Fibroblast of pulmonary artery (primary cell): ENCODE measurements at places on chromosomes 2 and 18.

GRCh38 chr2:63465633-63466032 is 122.6 kb downstream of the WDPCP start:
- peak; percentile 6 for DNase-seq

DNA sequence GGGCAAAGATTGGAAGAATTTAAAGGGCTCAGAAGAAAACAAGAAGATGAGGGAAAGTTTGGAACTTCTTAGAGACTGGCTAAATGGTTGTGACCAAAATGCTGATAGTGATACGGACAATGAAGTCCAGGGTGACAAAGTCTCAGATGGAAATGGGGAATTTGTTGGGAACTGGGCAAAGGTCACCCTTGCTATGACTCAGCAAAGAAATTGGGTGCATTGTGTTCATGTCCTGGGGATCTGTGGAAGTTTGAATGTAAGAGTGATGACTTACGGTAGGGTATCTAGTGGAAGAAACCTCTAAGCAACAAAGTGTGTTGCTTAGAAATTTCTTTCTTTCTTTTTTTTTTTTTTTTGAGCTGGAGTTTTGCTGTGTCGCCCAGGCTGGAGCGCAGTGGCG is 6.0 kb upstream of the IL1A start:
- no peak for DNase-seq

DNA sequence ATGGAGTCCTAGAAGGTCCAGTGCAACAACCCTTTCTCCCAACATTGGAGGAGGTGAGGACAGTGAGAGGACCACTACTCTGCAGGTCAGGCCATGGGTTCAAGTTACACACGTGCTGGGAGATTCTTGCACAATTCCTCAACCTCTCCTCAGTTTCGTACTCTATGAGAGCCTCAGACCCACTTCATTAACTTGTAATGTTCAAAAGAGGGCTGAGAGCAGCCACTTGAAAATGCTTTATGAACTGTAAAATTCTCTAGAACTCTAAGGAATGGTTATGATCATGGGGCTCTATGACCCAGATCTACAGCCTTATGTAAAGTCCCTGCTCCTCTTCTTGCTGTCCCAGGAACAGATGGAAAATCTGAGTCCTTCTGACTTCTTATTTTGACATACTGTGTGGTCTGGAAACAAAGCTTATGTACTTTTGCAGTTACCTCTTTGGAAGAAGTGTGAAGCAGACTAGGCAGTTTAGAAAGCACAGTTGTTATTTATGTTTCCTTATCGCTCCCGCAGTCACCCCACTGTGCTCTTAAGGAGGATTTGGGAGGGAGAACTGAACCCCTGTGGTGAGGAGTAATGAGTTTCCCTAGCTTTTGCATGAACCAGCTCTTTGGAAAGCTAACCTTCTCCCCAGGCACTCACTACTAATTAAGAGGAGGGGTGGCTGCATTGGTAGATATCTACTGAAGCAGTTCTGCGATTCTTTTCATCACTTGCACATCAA is 296.6 kb downstream of the LRRTM1 start:
- no peak for DNase-seq

DNA sequence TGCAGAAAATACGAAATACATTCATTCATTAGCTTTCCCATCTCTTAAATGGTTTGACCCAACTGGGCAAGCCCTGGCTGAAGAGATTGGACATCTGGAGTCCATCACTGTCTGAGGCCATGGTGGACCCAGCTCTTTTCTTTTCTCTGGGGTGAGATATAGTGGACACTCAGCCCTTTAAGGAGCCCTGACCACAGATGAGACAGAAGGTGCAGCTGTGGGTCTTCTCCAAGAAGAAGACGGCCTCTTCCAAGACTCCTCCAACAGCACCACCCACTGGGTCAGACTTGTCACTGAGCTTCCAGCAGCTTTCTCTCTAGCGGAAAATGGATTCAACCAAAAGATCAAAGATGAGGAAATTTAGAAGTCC is 27.2 kb downstream of the TWIST2 start:
- peak; percentile 40 for DNase-seq

DNA sequence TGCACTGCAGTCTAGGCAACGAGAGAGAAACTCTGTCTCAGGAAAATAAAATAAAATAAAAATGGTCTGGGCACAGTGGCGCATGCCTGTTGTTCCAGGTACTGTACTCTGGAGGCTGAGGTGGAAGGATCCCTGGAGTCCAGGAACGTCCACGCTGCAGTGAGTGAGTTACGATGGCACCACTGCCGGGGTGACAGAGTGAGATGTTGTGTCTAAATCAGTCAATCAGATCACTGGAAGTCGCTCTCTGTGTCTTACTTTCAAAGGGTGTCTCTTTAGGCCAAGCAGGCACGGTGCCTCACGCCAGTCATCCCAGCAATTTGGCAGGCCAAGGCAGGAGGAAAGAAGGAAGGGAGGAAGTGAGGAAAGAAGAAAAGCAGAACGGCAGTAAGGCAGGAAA is 112.2 kb upstream of the ANKRD30BL start:
- no peak for DNase-seq

DNA sequence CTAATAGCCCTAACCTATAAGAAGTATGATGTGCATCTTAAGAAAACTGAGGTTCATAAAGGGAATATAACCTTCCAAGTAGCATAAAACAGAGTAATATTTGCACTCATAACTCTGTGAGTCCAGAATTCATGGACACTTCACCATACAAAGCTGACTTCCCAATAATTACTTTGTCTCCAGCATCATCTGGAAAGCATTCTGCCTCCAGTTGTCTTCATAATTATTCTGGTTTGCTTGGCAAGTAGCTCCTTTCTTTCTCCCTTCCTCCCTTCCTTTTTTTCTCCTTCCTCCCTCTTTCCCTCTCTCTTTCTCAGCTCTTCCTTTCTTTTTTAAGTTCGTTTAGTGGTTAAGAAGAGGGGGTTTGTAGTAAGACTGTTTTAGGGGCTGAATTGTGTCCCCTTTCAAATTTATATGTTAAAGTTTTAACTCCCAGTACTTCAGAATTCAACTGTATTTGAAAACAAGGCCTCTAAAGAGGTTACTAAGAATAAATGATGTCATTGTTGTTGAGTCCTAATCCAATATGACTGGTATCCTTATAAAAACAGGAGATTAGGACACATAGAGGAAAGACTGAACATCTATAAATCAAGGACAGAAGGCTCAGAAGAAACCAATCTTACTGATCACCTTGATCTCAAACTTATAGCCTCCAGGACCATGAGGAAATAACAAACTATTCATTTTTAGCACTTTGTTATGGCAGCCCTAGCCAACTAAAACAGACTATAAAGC is 28.9 kb downstream of the TFPI start:
- no peak for DNase-seq

DNA sequence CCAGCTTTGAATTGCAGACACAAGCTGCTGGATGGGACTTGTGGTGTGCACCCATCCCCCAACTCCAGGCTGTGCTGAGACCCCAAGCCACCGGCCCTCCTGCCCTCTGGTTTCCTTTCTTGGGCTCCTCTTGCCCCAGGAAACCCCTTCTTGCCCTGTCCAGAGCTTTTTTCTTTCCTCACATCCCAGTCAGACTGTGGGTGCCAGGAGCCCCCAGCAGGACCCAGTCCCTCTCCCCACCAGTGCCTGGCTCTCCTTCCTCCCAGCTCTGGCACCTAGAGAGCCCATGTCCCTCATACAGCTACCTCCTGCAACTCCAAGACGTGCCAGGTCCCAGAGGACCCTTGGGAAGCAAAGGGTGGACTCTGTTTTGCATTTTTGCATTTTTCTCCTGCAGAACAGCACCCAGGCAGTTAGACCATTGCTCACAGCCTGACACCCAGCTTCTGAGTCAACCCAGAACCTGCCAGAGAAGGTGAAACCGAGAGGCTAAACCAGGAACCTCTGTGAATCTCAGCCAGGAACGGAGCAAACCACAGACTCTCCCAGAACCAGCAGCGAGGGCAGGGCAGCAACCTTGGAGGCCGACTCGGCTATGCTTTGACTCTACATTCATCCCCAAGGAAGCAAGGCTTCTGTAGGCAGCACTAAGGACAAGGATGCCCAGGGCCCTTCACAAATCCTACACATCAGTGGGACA is 221.1 kb downstream of the ANAPC1 start:
- DNase-seq = peak; percentile 7

DNA sequence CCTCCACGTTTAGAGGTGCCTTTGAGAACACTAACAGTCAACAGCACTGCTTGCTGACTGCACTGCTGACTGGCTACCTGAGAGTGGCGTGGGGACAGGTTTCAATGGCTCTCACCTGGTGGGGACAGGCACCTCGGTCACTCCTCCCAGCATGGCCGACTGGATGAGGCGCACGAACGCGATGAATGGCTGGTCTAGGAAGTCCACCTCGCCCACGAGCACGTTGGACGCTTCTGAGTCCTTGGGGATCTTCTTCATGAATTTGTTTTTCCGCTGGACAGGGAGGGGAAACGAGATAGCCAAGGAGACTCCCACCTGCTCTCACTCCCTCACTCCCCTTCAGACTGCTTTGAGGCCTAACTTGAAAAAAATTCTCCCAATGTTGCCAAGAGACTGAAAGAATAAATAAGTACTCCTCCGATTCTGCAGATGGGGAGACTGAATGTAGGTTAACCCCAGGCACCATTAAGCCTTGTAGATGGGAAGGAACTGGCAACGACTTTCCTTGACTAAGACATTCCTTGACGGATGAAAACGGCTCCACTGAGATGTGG is 57.3 kb downstream of the MTHFD2 start:
- DNase-seq = no peak

GRCh38 chr2:219428469-219428868 is 6.2 kb upstream of the SPEG start:
- DNase-seq = no peak

DNA sequence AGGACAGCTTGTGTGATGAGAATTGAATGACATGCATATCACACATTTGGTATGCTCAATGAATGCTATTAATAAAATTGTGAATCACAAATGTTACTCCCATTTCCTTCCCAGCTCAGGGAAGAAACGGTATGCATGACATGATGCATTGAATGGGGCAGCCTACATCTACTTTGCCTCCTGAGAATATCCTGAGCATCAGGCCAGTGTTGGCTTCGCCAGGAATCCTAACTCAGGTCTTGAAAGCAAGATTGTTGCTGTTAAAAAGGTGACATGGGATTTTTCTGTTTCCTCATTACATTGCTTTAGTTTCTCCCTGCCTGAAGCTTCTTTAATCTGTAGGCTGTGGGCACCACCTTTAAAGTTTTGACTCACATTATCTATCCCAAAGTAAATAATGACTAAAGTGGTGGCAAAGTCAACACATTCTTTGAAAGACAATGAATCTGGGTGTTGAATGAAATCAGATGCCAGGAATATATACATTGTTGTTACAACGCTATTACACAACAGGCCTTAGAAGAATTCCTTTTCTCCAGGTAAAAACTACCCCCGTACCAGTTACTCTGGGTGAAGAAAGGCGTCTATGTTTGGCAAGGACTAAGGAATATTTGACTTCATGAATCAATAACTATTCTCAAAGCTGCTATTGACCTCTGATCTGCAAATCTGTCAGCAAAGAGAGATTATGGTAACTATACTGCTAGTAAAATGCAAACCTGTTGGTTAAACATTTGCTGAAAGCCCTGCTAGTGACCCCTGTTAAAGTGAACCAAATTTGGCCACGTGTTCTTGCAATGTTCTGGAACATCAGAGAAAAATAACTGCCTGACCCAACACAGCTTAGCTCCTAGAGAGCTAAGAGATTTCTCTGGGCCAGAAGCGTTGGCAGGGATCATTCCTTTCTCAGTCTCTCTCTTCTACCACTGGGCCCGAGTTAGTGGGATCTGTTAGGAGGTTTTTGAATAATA is 30.5 kb upstream of the NEDD4L start:
- peak; percentile 18 for DNase-seq
